ENCODE measurements at places on chromosomes 6 and 20. TPM values are rescaled to one million over a fixed set of nuclear protein-coding genes. Genes with fewer than 3 reads are reported as not detected.

DNA sequence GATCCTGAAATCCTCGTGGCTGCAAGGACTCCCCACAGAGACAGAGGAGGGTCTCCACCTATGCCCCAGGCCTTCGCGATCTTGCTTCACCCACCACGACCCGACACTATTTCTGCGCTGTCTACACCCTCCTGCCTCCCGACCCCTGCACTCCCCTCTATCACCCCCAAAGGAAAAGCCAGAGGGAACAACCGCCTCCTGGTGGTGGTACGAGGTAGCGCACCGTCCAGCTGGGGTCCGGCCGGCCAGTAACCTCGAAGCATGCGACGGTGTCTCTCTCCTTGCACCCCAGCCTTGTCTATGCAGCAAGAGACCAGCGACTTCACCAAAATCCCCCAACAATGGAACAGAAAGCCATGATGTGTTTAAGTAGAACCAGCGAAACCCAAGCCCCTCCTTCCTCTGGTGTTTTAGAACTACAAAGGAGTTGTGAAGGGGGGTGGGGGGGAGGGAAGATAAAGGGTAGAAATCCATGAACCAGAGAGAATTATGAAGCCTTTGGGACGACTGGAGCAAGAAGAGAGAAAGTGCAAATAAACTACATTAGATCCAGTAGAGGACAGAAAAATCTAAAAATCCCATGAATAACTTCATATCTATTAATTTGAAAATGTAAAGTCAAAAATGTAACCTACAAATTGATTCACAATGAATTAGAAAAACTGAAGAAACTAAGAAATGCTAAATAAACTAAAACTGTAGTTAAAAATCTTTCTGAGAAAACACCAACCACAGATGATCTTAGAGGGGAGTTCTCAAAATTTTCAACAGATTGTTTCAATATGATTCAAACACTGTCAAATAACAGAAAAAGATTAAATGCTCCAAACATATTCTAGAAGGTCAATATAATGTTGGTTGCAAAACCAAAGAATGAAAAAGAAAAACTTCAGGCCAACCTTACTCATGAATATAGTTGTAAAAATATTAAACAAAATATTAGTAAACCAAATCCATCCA, 168.0 kb downstream of the CDK19 start:
- DNase-seq, result no peak

The CD93 gene
- 0.05 TPM for total RNA-seq

The RPS21 gene
- total RNA-seq, result 3,072 TPM

- DNase-seq, result no peak
Observed at GRCh38 chr6:101120747-101121146, 239.6 kb upstream of the ASCC3 start.

The B3GAT2 gene
- total RNA-seq, result not detected

The CAP2 gene
- not detected for total RNA-seq

DNA sequence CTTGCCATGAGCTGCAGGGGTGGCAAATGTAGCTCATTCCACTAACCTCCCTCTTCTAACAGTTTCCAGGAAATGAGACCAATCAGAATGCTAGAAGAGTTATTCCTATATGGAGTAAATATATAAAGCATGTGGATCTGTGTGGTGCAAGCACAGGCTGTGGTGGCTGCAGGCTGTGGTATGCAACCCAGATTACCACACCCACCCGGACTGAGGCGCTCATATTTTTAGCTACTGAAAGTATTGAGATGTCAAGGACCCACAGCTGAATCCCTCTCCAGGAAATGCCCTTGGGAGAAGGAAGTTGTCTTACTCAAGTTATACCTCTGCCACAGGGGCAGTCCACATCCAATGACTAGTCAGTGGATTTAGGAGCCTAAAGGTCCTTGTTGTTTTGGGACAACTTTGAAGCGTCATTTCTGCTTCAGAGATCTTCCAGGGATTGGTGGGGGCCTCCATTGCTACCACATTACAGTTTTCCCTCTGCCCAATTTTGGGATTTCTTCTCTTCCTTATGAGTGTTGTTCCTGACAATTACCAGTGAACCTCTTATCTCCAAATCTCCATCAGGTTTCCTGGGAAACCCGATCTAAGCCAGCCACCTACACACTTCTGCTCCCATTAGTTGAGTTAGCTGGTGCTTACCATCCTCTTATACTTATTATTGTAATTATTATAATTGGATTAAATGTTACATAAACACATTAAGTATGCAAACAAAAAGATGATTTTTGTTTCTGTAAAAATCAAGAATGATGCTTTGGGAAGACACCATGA, 12.1 kb upstream of the REPS1 start:
- no peak for DNase-seq

The AIF1 gene
- 120 TPM for total RNA-seq

DNA sequence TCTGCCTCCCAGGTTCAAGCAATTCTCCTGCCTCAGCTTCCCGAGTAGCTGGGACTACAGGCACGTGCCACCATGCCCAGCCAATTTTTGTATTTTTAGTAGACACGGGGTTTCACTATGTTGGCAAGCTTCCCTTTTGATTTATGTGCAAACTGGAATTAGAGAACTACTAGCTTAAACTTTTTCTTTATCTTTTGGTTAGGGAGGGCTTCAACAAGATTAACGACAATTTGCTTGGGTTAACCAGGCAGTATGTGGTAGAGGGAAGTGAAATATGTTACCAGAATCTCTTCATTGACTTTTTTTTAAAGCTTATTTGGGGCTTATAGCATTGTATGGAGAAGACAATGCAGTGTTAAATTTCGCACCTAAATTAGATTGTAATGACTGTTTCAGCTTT, 9.0 kb downstream of the MYO6 start:
- DNase-seq, result no peak

GRCh38 chr6:156308604-156309003, 468.6 kb upstream of the ARID1B start:
- no peak for DNase-seq

The HSPA12B gene
- total RNA-seq, result not detected

The RIPPLY2 gene
- not detected for total RNA-seq

DNA sequence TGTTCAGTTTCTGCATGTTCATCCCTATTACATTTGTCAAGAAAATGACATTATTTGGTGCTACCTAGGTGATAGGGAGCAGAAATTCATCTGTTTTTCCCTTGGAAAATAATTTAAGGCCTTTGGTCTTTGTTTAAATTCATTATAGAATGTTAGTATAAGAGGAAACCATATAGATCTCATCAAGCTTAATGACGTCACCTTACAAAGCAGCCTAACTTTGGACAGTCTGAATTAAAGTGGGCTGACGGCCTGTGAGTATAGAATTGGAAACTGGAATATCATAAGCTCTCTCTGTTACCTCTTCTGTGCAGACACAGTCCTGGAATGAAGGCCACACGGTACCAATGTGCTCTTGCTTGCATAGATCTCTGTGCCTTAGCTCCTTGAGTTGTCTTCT, 108.1 kb downstream of the TBC1D7 start:
- DNase-seq, result no peak

The PKIB gene
- total RNA-seq, result 0.67 TPM

DNA sequence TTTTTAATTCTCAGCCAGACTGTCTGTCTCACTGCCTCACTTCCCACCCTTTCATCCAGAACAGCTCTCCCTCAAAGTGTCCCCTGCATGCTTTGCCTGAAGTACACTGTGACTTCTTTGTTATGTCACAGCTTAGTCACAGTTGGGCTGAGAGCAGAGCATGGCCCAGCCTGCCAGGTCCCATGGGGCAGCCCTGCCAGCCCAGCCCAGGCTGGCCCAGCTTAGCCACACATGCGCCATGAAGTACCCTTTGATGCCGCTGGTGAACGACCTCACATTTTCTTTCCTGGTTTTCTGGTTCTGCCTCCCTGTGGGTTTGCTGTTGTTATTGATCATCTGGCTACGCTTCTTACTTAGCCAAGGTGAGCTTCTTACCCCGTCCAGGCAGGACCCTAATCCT, at the start of gene ADIG:
Gene ADIG, plus strand, starts transcription at position 185 of the 400 bp plus-strand sequence. Its CDS starts 54 bp downstream, at position 239.
- DNase-seq, result no peak

GRCh38 chr6:41604006-41604405, 34.3 kb upstream of the MDFI start:
- DNase-seq, result no peak

The RNF5 gene
- 39.9 TPM for total RNA-seq

The ALDH8A1 gene
- not detected for total RNA-seq

GRCh38 chr6:53066874-53067706, 1.9 kb downstream of the FBXO9 start:
- DNase-seq, result no peak

GRCh38 chr20:38579921-38580320, 1.1 kb upstream of the ADIG start:
- no peak for DNase-seq

The SSTR4 gene
- not detected for total RNA-seq

DNA sequence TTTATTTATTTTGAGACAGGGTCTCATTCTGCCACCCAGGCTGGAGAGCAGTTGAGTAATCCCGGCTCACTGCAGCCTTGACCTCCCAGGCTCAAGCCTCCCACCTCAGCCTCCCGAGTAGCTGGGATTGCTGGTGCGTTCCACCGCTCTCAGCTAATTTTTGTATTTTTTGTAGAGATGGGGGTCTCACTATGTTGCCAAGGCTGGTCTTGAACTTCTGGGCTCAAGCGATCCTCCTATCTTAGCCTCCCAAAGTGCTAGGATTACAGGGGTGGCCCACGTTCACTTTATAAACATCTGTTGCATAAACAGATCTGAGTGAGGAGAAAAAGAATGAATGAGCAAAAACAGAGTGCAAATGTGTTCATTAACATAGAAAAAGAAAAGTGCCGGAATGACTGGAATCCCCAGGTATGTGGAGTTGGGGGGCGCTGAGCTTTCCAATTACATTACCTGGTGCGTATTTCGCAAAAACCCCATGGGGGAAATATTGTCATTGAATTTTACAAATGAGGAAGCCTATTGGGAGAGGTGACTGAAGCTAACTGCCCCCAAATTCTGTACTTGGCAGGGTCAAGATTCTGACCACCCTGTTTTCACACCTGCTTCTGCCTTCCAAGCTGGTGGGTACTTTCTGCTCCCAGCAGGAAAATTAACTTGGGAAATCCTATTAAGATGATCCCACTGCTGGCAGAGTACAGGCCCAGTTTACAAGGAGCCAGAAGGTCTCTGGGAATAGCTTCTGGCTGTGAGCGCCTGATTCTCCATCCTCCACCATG, 207.7 kb upstream of the JARID2 start:
- no peak for DNase-seq
